Glutamatergic neuron (in vitro differentiated cells): ENCODE measurements at places on chromosomes 11 and 22.

GRCh38 chr11:130088919-130089673, 19.4 kb downstream of the APLP2 start:
- no peak for DNase-seq

DNA sequence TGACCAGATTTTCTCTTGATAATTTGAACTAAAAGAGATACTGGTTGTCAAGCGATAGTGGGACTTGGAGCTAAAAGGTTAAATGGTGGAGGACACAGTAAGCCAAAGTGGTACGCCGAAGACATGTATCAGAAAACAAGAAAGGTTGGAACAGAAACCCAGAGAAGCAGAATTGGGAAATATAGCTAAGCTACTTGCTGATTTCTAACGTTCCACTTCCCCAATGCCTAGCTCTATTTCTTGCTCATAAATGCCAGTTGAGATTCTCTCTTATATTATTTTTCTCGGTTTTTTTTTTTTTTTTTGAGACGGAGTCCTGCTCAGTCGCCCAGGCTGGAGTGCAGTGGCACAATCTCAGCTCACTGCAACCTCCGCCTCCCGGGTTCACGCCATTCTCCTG, 12.7 kb downstream of the TMEM41B start:
- DNase-seq: no peak

DNA sequence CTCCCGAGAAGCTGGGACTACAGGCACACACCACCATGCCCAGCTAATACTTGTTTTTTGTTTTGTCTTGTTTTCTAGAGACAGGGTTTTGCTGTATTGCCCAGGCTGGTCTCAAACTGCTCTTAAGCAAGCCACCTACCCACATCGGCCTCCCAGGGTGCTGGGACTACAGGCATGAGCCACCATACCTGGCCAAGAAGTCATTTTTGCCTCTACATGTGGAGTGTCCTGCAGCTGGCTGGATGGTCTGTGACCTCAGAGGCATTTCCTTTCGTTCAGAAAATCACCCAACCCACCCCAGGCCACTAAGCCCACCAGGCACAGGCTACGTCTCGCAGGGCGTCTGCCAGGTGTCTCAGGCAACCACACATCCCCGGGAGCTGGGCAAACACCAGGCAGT, 12.8 kb downstream of the SHANK2 start:
- no peak for DNase-seq

- no peak for DNase-seq
These were observed 119.6 kb upstream of the IGLL5 start for GRCh38 chr22:22767876-22768602.

- DNase-seq: no peak
These were observed 2222.5 kb downstream of the LRRC4C start for GRCh38 chr11:39236916-39237315.

DNA sequence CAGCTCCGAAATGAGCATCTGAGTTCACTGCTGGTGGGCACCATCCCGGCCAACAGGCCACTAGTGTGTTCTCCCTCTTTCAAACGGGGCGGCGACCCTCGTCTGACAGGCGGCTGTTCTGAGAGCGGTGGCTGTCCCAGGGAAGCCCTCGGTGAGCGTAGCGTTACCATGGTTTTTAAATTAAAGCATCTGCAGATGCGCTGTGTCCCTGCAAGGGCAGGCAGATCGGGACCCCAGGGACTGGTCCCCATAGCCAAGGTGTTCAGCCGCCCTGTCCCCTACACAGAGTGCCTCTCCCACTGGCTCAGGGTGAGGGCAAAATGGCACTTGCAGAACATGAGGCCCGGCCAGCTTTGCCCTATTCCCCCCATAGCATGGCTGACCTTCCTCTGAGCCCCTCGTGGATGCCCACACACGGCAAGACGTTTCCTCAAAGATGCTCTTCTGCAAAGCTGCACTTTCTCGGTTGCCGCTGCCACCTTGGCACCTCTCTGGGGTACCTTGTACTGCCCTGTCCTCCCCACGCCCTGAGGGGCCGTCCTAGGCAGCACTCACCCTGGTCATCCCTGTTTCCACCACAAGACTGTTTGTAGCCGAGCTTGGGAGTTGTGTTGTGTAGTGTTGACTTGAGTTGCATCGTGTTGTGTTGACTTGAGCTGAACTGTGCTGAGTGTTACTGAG, 51.9 kb upstream of the KCNQ1OT1 start:
- DNase-seq: peak; percentile 21

GRCh38 chr11:86511086-86511551, 136.4 kb downstream of the CCDC81 start:
- DNase-seq: no peak

DNA sequence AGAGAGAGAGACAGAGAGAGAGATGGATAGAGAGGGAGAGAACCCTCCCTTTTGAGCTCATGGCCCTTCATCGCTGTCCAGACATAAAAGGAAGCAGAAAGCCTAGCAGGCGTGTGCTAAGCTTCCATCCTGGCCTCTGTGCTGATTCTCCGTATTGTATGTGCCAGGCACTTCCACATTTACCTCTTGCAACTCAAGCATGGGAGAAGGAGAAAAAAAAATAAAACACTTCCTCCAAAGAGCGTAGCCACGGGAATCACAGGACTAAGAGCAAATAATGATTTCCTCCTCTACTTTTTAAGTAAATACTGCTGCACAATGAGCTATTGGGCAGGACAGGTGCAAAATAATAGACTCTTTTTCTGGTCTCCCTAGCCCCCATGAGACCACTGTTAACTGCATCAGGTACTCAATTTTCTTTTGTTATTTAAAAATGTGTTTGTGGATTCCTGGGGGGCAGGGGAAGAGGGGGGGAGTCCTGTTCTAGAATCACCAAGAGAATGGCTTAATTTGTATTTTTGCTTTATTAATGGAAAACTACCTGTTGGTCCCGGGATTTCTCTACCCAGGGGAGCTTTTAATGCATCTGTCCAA, 154.3 kb downstream of the NXPE2 start:
- DNase-seq: no peak

GRCh38 chr11:46603704-46604308, 10.0 kb upstream of the AMBRA1 start:
- DNase-seq: no peak

GRCh38 chr11:61071208-61071681, 31.0 kb upstream of the CD5 start:
- no peak for DNase-seq

- DNase-seq: no peak
These were observed 7.9 kb downstream of the CTR9 start for GRCh38 chr11:10758957-10759356.

- DNase-seq: no peak
These were observed 64.1 kb upstream of the EED start for GRCh38 chr11:86180423-86180822.

DNA sequence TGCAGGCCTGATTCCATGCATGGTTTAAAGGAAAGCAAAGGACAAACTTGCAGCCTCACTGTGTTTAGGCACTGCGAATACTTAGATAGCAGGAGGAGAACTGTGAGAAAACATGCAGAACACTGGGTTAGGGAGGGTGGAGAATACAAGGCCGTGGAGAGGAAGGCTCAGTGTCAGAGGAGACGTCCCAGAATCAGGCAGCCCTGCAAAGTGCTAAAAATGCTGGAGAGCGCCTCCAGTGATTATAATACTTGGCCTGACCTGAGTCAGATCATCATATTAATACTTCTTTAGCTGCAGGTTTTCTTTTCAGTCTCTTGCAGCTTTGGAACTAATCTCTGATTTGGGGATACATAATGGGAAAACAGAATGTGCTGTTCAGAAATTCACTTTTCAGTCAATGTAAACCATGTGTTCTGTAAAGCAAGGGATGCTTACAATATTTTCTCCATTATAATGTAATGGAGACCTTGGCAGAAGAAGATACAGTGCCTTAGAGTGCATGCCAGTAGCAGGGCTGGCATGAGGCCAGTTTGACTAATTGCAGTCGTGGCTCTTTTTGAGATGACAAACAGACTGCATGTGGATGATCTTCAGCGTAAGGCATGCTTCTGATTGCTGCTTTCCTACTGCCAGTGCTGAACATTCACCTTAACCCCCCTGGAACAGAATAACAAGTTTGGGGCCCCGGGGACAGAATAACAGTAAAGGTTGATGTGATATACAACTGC, 16.8 kb downstream of the EXT2 start:
- DNase-seq: no peak

DNA sequence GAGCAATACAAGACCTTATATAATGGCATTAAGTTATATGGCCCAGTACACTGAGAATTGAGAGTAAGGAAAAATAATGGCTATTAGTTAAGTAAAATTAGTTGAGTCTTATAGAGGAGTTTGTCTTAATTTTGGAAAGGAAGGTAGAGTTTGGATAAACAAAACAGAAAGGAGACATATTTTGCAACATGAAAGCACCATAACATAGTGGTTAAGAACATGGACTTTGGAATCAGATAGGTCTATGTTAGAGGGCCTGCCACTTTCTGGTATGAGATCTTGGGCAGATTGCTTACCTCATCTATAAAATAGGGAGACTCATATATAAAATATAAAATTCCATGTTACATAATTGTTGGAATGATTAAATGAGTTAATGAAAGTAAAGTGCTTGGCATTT, 68.9 kb downstream of the CSTPP1 start:
- no peak for DNase-seq

- DNase-seq: no peak
These were observed 64.7 kb upstream of the AMPD3 start for GRCh38 chr11:10390375-10390774.

- no peak for DNase-seq
These were observed 11.7 kb downstream of the PLEKHA7 start for GRCh38 chr11:17002543-17002942.

DNA sequence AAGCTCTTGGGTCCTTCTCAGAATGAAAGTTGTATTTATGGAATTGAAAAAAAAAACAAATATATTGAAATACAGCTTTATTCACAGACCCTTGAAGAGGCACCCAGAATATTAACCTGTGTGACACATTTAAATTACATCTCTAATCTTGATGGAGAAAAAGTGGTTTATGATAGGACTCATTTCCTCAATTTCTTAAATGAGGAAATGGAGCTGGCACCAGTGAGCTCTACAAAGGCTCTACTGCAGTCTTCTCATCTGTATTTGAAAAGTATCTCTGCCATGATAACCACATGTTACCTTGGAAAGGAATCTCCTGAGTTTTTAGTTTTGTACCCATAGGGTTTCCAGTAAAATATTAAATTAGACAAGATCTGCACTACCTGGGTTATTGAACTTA, 186.5 kb downstream of the HIPK3 start:
- DNase-seq: no peak

DNA sequence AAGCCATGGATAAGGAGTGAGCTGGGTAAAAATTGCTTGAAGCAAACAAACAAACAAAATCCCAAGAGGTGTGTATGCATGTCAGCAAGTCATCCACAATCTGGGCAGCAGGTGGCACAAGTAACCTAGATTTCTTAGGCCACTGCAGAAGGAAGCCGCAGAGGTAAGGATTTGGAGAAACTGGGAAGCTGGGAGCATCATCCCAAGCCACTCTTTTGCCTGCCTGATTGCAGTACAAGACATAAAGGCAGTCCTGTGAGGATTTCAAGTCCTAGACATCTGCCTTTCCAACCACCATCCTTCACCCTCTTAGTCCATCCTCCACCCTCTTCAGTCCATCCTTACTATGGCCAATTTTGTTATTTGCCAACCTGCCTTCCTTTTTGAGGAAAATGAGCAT, 67.2 kb upstream of the BMAL1 start:
- DNase-seq: peak; percentile 46

- DNase-seq: no peak
These were observed 866.6 kb downstream of the BRD1 start for GRCh38 chr22:48960980-48961660.

GRCh38 chr11:29119116-29119515, 897.7 kb downstream of the KCNA4 start:
- no peak for DNase-seq

- DNase-seq: no peak
These were observed 289.6 kb upstream of the B3GAT1 start for GRCh38 chr11:134701564-134702165.

GRCh38 chr22:40491990-40492631, 121.7 kb downstream of the SGSM3 start:
- DNase-seq: no peak

DNA sequence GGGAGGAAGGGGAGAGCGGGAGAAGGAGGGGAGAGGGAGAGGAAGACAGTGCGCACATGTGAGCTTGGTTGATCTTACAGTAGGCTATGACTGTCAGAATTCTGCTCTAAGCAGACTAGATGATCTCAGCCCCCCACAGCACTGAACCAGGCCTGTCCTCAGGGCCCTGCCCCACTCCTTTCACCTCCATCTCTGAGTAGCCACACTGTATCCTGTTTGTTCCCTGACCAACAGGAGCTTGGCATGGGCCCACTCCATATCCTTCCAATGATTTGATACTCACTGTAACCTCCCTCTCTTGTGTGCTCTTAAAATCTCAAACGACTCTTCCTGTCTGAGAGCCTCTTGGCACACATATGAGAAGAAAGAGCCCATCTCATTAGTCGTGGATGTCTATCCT, 86.1 kb upstream of the PARVA start:
- no peak for DNase-seq

DNA sequence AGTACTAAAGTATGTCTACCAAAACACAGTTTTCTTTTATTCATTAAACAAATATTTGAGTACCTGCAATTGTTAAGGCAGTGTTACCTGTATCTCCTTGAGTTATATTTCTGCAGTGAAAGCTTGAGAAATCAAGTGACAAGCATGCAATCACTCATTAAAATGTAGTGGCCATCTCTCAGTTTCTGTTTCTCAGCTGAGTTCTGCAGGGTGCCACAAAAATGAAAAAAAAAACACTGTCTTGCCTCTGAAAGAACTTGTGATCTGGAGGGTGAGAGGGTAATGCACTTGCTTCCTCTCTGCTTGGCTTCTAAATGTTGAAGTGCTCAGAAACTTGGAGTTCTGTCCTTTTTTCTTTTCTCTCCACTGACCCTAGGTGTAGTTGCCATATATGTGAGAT, 6.8 kb downstream of the QSER1 start:
- no peak for DNase-seq

DNA sequence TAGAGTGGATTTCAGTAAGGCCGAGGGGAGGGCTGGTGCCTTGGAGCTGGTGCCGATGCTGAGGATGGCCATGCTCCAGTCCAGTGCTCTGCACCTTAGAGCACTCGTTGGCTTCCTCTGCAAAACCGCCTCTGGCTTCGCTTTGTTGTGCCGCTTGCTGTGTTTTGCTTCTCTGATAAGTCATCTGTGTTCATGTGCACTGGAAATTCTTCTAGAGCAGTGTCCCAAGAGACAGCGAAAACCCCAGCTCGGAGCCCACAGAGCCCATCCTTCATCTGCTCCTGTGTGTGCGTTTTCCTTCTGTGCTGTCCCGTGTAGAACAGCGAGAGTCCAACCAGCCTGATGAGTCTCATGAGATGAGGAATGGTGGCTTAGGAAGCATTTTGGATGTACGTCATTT, 12.1 kb downstream of the FAM118A start:
- DNase-seq: no peak

GRCh38 chr11:10931761-10932670, 74.2 kb upstream of the ZBED5 start:
- DNase-seq: peak; percentile 32

- DNase-seq: no peak
These were observed 6.4 kb downstream of the CD6 start for GRCh38 chr11:60977836-60978235.
